Mesenchymal stem cell (in vitro differentiated cells and primary cell): ENCODE measurements at places on chromosomes 2 and 18.
A peak's percentile ranks its signal among the peaks of the same experiment; 100 is the strongest.

DNA sequence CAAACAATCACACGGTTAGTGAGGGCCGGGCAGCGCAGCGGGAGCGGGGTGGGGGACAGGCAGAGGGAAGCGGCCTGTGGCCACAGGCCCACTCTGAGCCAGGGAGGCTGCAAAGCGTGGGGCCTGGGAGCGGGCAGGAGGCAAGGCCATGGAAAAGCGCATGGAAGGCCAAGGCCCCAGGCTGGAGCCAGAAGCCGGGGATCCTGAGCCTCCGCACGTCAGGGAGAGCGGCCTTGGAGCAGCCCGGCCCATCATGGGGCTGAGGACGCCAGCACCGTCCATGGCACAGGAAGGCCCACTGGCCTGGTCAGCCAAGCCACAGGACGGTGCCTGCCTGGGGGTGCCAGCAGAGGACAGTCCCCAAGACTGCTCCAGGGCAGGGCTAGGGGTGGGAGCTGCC, 43.1 kb downstream of the AQP12A start:
- DNase-seq: no peak

DNA sequence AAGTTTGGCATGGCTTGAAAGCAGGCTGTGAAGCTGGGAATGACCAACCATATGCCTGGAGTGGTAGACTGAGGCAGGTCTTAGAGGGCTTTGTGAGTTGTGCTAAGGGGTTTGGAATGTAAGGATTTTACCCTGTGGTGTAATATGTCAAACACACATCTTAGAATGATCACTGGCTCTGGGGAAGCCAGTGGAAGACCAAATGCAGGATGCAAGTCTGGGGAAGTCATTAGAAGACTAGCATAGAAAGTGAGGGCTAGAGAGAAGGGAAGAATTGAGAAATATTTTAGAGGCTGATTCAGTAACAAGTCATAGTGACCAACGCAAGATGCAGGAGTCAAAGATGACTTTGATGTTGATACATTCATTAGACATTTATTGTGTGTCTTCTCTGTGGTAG, 3.5 kb upstream of the FHOD3 start:
- no peak for DNase-seq

DNA sequence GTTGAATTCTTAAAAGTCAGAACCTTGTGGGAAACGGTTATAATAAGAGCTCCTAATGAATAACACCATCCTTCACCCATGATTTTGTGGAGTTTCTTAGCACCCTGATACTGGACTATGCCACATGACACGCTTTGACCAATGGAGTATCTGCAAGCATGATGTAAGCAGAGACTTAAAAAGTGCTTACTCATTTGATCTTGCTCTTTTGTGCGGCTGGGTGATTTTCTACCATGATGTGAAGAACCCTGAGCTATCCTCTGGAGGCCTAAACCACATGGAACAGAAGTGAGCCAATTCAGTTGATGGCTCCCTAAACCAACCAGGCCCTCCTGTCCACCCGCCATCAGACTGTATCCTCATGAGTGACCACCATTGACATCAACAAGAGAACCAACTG, 70.9 kb downstream of the TCF4 start:
- no peak for DNase-seq

GRCh38 chr2:68216454-68217310, 35.6 kb downstream of the PPP3R1 start:
- no peak for DNase-seq

- DNase-seq: no peak
Observed at GRCh38 chr2:132253496-132254305, 91.9 kb upstream of the ANKRD30BL start.

GRCh38 chr2:114534116-114535084, 92.0 kb downstream of the DPP10 start:
- no peak for DNase-seq

- DNase-seq: no peak
Observed at GRCh38 chr2:88897715-88898114, 206.2 kb downstream of the RPIA start.

DNA sequence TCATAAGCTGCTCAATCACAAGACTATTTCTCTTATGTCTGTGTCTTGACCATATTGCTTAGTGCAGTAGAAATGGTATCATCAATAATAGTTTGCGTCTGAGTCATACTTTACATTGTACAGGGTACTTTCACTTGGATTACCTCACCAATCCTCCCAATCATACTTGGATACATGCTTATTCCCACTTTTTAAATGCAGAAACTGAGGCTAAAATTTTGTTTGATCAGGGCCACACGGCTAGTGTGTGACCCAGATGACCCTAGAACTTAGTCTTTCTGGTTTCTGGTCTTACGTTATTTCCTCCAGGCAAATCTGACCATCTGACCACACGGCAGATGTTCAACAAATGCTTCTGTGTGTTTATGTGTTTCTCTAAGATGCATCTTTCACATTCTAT, 23.8 kb upstream of the CCL20 start:
- peak; percentile 53 for DNase-seq

GRCh38 chr2:29226808-29227207, 111.6 kb downstream of the CLIP4 start:
- DNase-seq: no peak

- DNase-seq: no peak
Observed at GRCh38 chr2:15812187-15812780, 128.1 kb upstream of the MYCN start.

GRCh38 chr2:152445375-152445774, 110.4 kb downstream of the FMNL2 start:
- DNase-seq: no peak

DNA sequence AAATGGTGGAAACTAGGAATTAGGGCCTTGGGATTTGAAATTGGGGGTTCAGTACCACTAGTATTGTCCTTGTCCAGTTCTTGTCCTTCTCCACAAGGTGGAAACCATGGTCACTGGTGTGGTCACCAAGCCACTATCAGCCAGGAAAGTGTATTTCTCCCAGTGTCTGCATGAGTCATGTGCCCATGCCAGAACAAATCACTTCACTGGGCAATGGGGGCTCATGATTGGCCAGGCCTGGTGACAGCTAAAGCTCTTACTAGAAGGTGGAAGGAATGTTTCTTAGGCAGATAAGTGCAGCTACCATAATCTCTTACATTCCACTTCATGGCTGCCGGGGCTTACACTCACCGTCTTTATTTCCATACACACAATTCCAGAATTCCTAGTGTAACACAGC, 124.8 kb upstream of the TACR1 start:
- DNase-seq: peak; percentile 17

GRCh38 chr2:20999906-21000645, 43.8 kb downstream of the APOB start:
- DNase-seq: no peak

GRCh38 chr2:112958428-112959108, 19.2 kb upstream of the IL36G start:
- peak; percentile 68 for DNase-seq

GRCh38 chr18:58349650-58350049, 279.2 kb downstream of the ALPK2 start:
- DNase-seq: no peak

GRCh38 chr2:10355471-10356438, 53.1 kb downstream of the HPCAL1 start:
- no peak for DNase-seq

DNA sequence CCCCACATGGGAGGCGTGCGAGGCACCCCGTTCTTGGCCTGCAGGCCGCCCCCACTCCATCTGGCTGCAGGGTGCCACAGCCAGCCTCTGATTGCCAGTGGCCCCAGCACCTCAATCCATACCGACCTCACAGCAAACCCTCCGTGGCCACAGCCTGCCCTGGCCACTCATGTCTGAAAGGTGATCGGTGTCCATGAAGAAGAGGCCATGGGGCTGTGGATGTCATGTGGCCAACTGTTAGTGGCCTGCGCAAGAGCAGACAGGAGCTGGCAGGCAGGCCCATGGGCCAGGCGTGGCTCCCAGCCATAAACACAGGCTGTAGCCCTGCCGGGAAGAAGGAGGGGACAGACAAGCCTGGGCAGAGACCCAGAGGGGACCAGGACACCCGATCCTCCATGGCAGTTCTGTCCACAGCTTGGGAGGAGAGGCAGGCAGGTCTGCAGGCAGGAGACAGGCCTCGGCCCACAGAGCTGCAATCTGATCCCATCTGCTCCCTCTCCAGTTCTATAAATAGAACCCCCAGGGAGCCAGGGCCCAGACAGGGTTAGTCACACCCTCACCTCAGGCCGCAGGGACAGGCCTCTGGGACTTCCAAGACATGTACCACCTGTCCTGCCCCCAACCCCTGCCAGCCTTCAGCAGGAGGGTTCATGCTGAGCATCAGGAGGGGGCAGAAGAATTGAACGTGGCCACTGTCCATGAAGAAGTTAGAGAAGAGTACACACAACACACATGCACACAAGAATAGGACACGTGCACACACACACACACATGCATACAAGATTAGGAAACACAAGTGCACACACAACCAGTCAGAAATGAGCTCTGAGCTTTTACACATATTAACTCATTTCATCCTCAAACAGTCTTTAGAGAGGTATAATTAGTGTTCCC, 16.9 kb downstream of the STEAP3 start:
- DNase-seq: peak; percentile 89

DNA sequence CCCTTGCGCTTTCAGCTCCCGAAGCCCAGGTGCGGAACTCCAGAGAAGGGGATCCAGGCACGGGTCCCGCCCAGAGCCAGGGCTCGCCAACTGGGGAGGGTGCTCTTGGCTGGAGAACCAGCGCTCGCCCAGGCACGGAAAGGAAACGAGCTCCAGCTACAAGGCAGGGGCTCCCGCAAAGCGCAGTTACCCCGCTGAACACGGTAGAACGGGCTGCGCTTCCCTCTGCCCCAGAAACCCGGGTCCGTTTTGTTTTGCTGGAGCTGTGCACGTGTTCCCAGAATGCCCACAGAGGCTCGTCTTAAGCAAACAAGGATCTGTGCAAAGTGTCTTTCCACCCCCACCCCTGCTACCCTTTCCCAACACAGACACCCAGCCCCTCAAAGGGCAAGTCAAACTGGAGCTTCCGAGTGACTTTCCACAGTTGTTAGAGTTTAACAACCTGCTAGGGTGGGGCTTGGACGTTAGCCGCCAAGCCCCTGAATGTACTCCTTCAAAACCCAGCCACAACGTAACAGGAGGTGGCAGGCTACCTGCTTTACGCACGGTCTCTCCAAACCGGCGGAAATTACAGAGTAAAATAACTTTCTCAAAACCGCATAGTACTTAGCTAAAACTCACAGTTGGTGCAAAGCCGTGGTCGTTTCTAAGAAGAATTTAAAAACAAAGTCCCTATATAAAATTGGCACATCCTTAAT, 775 bp downstream of the RNF125 start:
- peak; percentile 41 for DNase-seq

- no peak for DNase-seq
Observed at GRCh38 chr2:136108463-136108862, 9.5 kb downstream of the CXCR4 start.

- no peak for DNase-seq
Observed at GRCh38 chr2:201669865-201670264, 26.6 kb upstream of the TMEM237 start.

- DNase-seq: no peak
Observed at GRCh38 chr2:147428120-147428747, 416.6 kb upstream of the ACVR2A start.

GRCh38 chr2:240107477-240107796, 28.7 kb downstream of the COPS9 start:
- DNase-seq: no peak

GRCh38 chr2:8268172-8268783, 413.6 kb upstream of the ID2 start:
- no peak for DNase-seq

DNA sequence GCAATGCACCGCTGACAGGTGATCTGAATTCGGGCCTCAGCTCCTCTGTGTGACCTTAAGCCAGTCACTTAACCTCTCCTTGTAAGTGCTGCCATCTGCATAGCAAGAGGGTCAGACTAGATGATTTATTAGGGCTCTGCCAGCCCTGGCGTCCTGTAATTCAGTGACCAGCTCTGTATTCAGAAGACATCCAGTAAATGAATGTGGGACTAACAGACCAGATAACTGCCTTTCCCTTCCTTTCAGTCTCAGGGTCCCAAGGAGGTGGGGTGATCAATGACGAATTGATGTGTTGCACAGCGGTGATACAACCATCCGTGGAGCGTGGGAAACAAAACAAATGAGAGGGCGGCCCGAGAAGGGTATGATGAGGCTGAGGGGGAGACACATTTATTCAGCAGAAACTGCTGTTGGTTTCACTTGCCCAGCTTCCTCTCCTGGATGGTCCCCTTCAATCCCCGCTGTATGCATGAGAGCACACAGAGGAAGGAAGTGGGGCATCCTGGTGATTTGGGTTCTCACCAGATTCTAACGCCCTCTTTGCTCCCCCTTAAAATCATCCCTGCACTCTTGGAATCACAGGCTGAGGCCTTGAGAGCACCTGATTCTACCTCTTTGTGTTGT, 92.8 kb downstream of the VIT start:
- DNase-seq: no peak

GRCh38 chr2:159317392-159318088, 31.0 kb upstream of the WDSUB1 start:
- no peak for DNase-seq

DNA sequence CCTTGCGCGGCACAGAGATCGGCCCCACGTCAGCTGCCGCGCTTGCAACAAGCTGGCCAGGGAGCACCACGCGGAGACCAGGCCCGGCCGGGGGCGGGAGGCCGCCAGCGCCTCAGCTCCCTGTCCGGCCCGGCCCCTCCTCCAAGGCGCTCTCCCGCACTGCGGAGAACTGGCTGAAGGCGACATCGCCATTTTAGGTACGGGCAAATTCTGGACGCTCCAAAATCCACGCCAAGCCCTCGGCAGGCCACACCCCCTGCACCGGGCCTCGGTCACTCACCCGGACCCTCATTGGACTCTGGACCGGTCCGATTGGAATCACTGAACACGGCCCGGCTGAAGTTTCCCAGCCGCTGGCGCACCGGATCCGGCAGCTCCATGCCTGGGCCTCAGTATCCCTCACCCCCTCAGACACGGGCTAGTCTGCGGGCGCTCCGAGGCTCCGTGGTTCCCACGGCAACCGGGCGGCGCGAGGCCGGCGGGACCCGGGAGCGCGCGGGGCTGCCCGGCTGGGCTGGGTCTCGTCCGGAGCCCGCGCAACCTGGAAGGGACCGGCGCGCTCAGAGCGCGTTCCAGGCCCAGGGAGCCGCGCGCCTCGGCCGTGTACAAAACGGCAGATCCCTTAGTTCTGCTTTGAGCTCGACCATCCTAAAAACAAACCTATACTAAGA, at the start of gene TMEM17:
Gene TMEM17 (minus strand): TSS at position 446 of the 671 bp plus-strand sequence. CDS start 66 bp downstream, at position 380.
- peak; percentile 90 for DNase-seq

DNA sequence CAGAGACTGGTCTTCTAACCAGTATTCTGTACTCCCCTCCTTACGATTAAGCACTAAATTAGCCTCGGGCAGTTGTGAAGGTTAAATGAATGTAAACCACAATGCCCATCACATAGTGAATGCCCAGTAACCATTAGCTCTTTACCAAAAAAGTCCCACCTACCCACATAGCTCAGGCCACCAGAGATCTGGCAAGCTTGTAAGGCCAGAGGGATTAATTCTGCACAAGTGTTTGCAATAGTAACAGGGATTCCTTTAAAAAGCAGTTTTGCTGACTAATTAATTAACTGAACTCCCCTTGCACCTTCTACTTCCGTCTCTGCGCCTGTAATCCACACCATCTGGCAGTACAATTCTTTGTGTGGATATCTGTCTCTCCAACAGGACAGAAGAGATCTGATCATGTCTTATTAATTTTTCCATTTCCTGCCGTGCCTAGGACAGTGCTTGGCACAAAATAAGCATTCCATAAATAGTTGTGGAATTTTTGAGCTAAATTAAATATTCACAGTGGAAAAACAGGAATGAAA, 36.2 kb upstream of the IGFBP2 start:
- DNase-seq: no peak
